ENCODE measurements at places on chromosomes 16 and 17.

DNA sequence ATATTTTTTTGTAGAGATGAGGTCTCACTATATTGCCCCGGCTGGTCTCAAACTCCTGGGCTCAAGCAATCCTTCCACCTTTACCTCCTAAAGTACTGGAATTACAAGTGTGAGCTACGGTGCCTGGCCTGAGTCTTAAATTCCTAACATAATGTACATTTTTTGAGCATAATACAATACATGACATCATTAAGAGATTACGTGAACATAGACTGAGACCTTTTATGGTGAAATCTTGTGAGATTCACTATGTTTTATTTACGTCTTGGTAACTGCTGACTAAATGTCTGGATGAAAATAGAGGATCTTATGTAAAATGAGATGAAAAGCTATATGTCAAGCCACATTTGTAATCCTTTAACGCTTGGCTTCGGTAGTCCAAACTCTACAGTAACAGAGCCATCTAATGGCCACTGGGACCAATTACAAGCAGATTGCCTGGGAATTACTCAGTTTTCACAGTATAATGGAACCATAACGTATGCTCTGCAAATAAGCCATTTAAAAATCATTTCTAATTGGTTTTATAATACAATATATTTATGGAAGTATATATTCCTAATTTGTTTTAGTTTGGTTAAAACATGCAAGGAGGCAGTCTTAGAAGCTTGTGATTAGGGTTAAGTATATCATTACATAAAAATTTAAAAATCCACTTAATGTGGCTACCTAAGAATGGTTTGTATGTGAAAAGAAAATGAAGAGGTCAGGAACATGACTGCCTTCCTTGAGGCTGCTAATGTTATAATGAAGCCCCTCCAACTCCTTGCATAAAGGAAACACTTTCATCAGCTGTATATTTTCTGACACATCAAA is 8.1 kb upstream of the EFCAB13 start:
- DNase-seq: no peak

DNA sequence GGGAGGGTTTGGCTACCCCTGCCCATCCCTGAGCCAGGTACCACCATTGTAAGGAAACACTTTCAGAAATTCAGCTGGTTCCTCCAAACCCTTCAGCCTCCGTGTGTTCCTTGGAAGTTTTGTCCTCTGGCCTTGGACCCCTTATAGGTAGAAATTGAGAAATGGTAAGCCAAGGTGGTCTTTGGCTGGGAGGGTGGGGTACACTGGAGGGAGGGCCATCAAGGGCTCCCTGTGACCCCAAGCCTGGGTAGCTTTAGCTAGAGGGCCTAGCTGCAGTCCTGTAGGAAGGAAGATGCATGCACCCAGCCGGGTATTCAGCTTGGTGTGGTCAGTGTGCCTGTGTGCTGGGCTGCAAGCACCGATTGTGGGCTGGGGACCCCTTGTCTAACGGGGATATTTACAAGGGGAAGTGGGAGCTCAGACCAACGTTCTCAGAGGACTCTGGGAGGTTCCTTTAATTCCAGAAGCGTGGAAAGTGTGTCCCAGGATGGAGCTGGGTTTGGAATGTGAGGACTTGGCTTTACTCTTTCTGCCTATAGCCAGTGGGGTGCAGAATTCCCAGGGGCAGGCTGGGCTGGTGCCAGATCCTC is 6.8 kb downstream of the NAT9 start:
- no peak for DNase-seq

DNA sequence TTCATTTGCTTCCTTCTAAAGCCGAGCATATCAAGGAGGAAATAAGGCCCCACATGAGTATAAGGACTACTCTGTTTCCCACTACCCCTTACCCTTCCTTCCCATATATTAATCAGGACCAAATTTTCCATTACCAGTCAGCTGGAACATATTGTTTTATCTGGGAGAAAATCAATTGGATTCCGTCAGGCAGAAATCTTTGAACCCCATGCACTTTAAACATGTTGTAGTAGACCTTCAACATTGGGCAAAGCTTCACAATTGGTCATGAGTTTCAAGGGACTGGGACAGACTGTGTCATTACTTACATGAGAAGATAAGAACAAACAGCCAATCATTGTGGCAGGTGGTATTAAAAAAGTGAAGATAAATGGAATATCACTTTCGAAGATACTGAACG is 70.3 kb downstream of the ABCA8 start:
- no peak for DNase-seq

DNA sequence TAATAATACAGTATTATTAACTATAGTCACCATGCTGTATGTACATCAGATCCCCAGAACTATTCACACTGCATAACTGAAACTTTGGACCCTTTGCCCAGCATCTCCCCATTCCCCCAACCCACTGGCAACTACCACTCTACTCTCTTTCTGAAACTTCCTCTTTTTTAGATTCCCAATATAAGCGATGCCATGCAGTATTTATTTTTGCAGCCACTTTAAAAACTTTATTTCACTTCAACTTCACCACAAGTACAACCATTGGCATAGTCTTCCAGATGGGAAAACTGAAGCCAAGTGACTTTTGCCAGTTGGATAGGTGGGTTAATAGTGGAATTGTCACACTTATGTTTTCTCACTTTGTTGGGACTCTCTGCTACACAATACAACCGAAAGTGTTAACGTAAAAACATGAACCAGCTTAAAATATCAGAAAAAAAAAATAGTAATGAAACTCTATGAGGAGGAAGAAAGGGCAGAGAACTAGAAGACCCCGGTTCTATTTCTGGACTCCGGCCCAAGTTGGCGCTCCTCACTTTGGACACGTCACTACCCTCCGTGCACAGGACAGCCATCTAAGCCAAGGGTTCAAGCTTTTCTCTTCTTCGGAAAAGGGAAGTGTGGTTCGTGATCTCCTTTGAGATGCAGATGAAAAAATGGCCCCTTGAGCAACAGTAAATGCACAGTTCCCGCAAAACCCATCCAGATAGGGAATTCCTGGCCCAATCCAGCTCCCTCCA is 743 bp downstream of the SHCBP1 start:
- peak; percentile 16 for DNase-seq

GRCh38 chr17:38877130-38877851 is 7.4 kb downstream of the LASP1 start:
- DNase-seq: no peak

GRCh38 chr17:47884905-47885730 is 10.9 kb upstream of the SP2 start:
- no peak for DNase-seq

DNA sequence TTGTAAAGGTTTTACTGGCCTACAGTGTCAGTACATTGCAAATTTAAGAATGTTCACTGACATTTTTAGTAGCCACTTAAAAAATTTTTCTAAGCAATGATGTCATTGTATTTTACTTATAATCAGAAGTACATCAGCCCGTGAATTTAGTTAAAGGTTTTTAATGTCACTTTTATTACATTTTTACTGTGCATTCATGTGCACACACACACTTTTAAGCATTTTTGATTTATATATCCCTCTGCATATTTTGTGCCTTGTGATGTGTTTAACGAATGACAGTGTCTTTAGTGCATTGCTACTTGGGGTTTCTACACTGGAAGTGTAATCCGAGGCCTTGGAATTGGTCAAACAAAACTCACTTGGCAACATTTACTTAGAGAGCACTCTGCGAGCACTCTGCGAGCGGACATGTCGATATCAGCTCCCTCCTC is 190.4 kb downstream of the WWOX start:
- no peak for DNase-seq

DNA sequence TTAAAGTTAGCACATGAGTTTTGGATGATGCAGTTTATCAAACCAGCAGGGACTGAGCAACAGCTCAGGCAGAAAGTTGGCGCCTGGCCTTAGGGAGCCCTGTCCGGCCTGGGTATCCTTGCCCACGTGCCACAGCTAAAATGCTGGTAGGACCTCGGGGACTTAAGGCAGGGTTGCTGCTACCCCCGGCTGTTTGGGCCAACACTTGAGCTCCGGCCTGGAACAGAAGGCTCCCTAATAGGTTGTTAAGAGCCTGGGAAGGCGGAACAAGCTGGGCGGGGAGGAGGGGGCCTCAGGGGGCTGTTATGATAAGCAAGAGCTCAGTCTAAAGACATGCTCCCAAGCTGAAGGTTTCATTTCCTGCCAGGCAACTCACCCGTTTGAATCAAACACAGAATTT is 39.7 kb downstream of the CUEDC1 start:
- no peak for DNase-seq

GRCh38 chr16:2013527-2013926 is 3.9 kb upstream of the ZNF598 start:
- no peak for DNase-seq

GRCh38 chr17:59752922-59753321 is 45.5 kb downstream of the VMP1 start:
- no peak for DNase-seq

GRCh38 chr16:61797961-61798507 is 238.2 kb downstream of the CDH8 start:
- DNase-seq: no peak

GRCh38 chr17:32021615-32021955 is 14.4 kb downstream of the LRRC37B start:
- DNase-seq: no peak

DNA sequence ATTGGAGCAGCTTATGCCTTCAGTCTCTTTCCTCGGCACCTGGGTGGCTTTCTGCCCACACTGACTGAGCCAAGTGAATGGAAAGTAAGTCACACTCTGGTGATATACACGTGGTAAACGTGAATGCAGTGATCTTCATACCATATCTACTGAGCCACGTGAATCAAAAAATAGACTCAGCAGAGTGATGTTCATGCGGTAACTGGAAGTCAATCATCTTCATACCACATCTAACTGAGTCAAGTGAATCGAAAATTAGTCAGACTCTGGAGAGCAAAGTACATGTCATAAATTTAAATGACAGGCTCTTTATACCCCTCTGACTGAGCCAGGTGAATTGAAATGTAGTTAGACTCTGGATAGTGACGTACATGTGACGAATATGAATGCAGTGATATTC is 47.1 kb upstream of the ARL4D start:
- no peak for DNase-seq

GRCh38 chr17:81471818-81472456 is 40.7 kb downstream of the ACTG1 start:
- no peak for DNase-seq
